ENCODE measurements at places on chromosomes 2 and 18. TPM values are rescaled to one million over a fixed set of nuclear protein-coding genes. Genes with fewer than 3 reads are reported as not detected.

CD28 gene
- total RNA-seq = 9.0 TPM

SERPINB12 gene
- not detected for total RNA-seq

SALL3 gene
- not detected for total RNA-seq

PSMA8 gene
- not detected for total RNA-seq

ELOA2 gene
- not detected for total RNA-seq
